C1 segment of cervical spinal cord (tissue), 14 donors: ENCODE measurements at places on chromosomes 13 and 19.

DNA sequence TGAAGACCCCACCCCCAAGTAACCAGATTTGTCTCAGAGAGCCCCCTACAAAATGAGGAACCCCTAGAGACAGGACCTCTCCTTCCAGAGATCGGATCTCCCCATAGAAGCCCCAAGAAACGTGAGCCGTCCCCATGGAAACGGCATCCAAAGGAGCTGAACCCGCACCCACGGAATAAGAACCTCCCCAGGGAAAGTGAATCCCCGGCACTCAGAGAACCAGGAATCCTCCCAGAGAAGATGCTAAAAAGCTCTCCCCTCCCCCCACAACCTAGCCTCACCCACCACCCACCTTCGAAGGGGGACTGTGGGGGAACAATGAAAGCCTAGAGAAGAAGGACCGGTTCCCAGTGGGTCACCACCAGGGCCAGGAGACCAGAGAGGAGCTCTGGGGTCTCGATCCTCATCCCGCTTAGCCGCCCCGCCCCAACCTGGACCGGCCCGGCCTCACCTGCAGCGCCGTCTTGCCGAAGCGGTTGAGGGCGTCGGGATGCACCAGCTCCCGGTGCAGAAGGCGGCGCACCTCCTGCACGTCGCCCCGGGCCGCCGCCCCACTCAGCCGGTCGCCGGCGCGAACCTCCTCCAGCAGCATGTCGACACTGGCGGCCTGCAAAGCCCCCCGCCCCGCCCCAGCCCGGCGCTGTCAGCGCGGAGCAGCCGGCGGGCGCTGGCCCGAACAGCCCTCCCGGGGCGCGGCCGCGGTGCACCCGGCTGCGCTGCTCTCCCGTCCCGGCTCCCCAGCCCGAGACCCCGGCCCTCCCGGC lies 535 bp downstream of the CDKN2D start:
- DNase-seq, result no peak

DNA sequence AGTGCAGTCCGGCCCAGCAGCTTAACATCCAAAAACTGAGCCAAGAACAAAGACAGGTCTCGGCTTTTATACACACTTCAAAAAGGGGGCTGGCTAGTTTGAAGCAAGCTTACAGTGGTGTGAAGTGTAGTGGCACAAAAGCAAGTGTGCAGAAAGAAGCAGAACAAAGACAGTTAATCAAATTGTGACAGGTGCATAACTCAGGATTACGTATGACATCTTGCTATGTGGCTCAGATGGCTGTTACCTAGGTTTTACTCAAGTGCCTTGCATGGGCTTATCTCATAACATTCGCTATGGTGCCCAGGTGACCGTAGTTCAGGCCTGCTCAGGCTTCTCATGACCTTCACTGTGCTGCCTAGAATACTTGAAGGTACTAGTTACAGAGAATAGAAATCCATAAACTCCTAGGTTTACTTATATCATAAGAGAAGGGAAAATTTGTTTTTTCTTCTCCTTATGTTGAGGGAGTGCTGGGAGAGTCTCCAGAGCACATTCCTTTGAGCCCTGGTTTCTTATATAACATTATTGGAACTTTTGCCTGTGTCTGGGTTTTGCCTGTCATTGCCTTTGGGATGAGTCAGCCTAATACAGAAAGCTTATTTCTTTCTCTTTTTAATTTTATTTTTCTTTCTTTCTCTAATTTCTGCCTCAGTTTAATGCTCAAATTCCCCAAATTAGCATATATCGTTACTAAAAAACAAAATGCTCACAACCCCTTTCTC lies 1629.1 kb upstream of the PCDH20 start:
- DNase-seq, result no peak

DNA sequence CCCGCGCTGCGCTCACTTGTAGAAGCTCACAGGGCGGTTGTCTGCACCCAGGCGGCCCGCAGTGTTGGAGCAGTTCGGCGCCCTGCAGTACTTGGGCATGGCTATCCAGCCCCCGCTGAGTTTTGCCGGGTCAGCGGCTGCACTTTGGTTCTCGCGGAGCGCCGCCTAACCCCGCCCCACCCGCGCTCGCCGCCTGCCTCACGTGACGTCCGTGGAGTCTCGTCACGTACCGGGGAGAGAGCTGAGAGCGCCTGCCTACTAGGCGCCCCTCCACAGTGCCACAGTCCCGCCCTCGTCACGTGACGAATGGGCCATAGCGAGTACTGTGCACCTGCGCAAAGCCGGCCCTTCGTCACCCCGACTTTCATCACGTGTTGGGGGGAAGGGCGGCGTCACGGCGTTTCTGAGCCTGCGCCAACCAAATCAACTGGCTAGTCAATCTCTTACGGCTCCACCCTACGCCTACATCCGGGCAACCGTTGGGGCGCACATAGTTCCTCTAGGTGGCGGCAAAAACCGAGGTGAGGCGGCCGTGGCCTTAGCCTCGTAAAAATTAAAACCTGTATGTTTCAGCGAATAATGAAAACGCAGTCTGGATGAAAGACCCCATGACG lies at the start of gene THAP8:
THAP8 (minus strand) TSS at position 167 of the 614 bp plus-strand sequence; CDS start at position 99, 68 bp downstream.
- DNase-seq, result peak; percentile 98

DNA sequence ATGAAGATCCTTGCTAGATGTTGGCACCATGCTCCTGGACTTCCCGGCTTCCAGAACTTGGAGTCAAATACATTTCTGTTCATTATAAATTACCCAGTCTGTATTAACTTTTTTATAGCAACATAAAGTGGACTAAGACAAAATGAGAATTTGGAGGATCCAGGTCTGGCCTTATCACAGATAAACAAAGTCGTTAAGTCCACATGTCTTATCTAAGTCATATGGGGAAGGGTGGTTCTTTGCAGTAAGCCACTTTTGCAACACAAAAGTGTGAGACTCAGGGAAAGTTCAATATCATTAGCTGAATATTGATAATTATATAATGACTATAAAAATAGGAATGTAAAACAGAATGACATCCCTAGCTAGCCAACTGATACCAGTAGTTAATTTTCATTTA lies 91.6 kb upstream of the SIAH3 start:
- DNase-seq, result no peak

DNA sequence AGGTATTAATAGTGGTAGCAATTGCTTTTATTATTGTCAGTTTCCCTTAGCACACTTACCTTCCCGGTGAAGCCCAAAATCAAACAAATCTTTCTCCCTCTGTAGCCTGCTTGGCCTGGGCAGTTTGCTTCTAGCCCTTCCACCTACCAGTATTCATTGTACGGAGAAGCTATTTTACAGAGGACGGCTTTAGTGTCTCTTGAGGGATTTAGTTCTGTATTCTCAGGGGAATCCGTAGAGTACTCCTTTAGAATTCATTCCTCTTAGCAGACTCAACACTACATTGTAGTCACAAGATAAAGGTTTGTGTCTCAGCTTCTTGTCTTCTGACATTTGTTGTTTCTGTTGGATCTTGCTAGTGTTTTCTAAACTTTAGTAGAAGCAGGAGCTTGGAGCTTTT lies 24.1 kb upstream of the WTIP start:
- DNase-seq, result no peak

DNA sequence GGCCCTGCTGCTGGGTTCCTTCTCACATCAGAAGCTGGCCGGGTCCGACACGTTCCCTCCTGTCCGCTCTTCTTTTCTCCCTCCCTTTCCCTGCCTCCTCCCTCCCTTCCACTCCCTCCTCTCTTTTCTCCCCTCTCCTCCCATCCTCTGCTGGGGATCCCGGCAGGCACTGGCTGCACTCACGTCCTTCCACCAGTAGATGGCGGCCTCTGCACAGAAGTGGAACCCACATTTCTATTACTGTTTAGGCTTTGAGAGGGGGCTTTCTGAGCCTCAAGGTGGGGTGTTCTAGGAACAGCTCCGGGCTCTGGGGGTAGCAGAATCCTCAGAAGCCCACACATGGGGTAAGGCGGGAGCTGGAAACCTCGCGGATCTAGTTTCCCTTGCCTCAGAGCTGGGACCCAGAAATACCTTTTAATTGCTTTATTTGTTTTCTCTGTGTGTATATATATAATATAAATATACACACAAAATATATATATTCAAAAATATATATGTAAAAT lies 294.2 kb downstream of the ZNF536 start:
- DNase-seq, result no peak

DNA sequence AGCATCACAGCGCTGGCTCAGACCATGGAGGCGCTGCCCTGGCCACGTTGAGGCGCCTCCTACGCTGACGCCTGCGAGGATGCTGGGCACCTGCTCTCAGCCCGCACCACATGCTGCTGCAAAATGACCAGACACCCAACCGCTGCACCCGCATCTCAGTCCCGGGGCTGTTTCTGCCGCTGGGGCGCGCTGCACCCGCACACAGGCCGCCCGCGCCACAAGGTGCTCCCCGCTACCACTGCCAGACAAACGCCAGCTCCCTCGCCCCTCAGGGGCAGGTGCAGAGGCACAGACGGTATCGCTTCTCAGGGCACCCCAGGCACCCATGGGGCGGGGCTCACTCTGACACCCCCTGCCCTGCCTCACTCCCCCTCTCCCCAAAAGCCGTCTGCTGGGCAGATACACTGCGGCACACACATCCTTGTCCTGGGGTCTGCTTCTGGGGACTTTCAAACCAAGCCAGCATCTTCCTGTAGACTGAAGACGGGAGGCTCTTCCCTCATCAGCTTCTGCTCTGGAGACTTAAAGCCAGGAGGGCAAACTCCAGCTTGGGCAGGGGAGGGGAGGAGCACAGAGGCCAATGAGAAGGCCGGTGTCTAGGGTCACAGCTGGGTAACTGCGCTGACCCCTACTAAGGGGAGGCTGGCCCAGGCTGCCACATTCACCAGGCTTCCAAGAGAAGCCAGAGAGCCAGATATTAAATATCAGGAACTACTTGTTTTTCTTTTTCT lies 16.3 kb downstream of the CHERP start:
- no peak for DNase-seq

DNA sequence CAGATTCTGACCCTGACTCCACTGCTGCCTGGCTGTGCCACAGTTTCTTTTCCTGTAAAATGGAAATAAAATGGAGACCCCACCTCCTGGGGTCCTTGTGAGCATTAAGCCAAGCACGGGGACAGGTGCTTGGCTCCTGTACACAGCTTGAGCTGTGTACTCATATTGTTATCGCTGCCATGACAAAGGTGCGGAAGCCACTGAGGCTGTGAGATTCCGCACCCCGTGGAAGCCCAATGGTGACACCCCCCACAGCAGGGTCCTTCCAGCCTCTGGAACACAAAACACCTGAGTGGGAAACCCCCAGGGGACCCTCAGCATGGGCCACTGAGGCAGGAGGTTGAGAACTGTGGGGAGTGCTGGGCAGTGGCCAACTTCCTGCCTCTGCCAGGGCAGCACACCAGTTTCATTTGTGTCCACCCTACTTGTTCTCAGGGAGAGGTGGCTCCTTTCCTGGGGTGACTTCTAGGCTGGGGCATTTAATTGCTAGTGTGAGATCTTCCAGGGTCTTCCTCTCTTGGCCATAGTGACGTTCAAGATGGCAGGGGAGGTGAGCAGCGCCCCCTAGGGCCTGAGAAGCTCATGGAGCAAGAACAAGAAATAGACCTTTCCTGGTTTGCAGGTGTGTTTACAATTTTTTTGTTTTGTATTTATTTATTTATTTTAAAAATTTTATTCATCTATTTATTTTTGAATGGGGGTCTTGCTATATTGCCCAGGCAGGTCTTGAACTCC lies 5.4 kb upstream of the JSRP1 start:
- DNase-seq, result no peak

DNA sequence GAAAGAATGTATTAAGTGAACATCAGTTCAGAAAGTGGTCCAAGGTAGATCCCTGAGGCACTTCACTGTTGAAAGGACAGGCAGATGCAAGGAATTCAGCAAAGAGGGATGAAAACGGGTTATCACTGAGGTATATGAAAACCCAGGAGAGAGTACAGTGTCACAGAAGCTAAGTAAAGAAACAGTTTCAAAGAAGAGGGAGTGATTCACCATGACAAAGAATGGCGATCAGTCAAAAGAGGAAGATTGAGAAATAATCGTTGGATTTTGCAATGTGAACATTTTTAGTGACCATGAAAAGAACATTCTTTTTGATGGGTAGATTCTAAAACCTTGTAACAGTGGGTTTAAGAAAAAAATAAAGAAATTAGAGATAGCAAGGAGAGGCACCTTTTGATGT lies 99.3 kb downstream of the EPSTI1 start:
- no peak for DNase-seq

- DNase-seq, result no peak
These were observed 1149.2 kb downstream of the UQCRFS1 start for GRCh38 chr19:28063702-28064101.

DNA sequence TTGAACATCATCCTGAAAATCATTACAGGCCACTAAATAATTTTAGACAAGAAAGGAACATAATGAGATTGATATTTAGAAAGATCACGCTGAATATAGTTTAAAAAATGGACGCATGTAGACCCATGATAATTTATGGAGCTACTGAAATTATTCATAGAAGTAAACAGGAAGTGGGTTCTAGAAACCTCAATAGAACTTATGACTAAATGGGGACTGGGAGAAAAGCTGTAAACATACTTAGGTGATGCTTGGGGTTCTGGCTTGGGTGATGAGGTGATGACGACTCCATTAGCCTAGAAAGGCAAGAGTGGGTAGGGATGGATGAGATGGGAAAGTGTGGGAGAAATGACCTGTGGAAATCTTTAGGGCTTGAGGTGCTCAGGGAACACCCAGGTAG lies 484.0 kb downstream of the MYO16 start:
- DNase-seq, result no peak

DNA sequence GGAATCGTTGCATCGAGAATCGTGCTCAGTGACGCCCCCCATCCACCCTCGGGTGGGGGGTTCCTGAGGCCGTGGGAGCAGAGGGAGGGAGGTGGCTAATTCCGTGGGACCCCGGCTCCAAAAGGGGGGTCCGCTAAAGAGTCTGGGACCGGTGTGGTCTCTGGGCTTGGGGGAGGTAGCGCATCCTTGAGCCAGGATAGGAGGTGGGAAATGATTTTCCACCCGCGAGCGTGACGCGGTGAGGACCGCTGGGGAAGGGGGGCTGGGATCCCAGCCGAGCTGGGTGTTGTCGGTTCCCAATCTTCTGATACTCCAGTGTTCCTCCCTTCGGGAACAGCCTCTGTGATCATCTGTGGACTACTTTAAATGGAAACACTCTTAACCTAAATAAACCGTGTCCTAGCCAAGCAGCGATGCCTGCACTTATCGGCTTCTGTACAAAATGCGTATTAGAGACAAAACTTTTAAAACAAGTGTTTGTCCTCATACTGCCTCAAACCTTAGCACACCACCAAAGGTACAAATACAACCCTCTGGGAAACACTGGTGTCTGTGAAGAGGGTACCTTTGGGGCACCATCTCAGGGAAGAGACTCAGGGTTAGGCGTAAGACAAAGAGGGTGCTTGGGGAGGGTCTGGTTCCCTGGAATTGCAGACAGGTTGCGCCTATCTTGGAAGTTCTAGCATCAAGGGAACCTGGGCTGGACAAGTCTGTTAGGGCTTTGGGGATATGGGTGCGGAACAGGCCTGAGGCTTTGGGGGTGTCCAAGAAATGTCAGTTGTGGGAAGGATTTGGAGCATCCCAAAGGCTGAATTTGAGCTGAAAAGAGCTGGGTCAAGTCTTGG lies 16.0 kb downstream of the KCNC3 start:
- DNase-seq, result no peak
